ENCODE measurements at places on chromosomes 2 and 18.

DNA sequence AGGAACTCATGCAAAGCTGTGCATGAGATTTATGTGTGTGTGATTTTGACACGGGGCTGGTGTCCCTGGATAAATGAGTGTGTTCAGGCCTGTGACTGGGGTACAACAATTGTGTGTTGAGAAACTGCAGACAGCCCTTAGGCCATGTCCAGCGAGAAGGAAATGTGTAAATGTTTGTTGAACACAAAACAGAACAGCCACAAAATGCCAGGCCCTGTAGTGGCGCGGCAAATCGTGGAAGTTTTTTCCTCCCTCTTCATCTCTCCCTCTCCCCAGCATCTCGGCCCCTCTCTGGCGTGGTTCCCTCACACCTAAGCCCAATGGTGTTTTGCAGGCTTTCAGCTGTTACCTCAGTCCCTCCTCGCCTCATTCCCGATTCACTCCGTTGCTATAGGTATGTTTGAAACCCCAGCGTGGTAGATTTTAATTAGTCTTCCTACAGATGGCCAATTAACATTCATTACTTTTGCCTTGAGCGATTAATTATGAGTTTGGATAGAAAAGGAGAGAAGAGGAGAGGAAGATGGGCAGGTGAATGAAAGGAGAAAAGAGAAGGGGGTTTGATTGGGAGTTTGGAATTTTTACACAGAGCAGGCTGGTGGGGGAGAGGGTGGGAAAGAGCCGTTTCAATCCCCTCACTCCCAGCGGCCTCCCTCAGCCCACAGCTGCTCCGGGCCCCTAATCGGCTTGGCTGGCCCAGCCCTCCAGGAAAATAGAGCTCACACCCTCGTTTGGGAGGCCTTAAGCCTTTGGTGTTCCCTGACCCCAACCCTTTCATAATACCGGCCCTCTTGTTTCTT, 10.8 kb downstream of the SPR start:
- no peak for DNase-seq

DNA sequence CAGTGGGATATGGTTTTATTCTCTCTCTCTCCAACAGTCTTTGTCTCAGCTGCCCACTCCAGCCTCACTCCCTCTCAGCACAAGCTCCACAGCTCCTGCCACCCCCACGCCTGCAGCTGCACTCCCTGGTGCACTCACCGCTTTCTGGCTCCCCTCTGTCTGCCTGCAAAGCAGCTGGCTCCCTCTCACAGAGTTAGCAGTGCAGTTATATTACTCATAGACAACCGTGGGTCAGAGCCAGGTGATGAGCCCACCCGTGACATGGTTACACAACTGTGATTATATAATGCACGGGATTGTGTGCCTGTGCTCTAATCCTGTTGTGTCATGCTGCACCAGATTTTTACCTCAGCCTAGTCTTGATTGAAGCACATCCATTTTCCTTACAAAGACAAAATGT, 276.9 kb upstream of the CHAC2 start:
- DNase-seq, result no peak

DNA sequence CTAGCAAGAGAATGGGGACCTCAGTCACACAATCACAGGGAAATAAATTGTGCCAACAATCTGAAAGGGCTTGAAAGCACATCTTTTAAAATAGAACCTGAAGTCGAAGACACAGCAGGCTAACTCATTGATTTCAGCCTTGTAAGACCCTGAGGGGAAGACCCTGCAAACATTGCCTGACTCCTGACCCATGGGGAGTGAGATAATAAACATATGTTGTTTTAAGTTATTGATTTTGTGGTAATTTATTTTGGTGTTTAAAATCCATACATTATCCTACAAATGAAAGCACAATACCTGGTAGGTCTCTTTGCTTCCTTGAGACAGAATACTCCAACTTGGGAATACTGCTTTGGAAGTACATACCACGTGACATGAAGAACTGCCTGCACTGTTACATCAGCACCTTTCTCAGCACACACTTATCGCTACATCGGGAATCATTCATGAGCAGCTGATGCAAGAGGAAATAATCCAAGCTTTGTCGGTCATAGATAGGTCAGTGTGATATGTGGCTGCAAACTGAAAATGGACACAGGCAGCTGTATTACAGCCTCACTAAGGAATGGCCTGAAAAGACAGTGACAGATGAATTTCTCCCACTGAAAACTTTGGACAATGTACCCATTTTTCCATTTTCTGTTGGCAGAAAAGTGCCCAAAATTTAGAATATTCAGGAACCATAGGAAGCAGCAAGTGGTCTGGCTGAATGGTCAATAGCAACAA, 494.5 kb upstream of the MAP2 start:
- no peak for DNase-seq

DNA sequence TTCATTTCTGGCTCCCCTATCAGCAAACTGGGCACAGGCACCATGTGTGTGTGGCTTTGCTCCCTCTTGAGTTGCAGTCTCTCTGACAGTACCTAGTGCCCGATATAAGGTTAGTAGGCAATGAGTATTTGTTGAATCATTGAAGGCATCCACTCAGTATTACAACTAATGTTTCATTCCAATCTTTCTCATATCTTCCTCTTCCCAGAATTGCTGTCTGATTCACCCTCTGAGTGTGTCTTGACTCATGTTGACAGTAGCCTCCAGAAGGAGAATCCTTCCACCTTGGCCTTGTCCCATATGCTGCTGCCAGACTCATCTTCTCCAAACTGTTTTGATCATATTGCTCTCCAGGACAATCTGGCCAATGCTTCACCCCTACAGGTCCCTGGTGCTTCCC, 202.5 kb downstream of the LRRTM1 start:
- DNase-seq, result no peak

GRCh38 chr2:43944915-43945314, 50.9 kb downstream of the LRPPRC start:
- DNase-seq, result no peak

DNA sequence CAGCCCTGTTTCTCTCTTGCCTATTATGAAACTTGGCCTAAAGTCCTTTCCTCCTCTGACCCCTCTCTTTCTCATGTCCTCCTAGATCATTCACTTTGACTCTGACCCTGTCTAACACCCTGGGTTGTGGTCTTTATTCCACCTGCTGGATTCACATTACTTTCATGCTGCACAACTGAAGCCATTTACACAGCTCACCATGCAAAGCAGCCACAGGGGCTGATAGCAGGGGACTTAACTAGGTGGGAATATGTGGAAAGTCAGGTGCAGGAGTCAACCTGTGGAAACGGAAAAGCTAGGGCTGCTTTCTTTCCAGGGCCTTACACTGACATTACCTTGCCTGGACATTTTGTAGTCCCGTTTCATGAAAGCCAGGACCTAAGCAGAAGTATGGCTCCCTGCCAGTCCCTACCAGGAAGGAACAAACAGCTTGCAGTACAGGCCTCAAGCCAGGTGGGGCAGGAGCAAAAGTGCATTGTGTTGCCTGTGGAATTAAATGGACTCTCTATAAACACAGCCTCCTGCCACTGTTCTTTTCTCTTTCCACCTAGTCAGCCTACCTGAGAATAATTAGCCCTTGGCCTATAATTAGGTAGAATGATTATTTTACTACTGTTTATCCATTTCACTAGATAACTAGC, 11.8 kb downstream of the MAPRE3 start:
- DNase-seq, result peak; percentile 87

- peak; percentile 61 for DNase-seq
Measured at GRCh38 chr18:32349728-32350395, 120.8 kb downstream of the GAREM1 start.

GRCh38 chr18:13461469-13461868, 242.9 kb downstream of the LDLRAD4 start:
- DNase-seq, result no peak

DNA sequence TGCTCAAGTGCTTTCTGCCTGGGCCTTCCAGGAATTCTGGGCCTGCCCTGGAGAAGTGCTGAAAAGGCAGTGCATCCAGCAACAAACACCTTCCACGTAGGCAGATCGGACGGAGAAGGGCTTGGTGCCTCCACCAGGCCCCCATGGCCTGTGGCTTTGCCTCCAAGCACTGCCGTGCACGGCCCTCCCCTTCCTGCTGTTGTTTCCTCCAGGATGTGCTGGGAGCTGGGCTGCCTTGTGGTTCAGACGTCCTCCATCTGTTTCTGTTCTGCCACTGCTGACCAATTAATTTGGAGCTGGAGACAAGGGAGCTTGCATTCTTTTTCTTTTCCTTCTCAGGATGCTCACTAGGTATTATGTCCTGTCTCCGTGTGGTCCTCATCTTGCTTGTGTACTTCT, 197.0 kb downstream of the HRH4 start:
- no peak for DNase-seq

DNA sequence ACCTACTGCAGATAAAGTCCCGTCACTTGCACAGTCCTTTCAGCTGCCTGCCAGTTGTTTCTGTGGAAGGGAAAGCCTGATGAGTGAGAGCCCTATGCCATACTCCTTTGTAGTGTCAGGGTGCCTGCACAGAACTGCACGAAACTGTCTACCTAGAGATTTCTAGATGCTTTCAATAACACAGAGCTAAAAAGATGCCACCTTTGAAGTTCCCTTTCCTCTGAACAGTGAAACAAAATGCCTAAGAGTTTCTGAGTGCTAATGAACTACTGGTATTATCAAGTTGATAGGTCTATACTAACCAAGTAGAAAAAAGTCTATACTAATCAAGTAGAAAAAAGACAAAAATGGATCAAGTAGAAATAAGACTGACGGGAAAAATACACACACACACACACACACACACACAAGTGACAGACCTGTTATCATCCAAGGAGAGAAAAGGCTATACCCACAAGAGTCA, 79.0 kb downstream of the TLK1 start:
- no peak for DNase-seq

DNA sequence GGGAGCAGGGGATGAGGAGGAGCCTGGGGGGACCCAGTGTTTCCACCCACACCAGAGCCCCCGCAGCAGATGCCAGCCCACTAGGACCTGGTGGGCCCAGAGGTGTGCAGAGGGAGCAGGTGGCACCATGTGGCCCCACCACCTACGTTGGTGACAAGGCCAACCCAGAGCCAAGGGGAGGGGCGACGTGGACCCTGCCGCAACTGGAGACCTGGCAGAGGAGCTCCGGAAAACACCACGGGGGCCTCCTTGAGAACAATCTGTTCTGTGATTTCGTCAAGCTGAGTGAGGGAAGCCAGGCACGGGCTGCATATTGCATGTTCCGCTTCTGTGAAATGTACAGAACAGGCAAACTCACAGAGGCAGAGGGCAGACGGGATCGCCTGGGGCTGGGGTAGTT, 49.1 kb upstream of the GPC1 start:
- no peak for DNase-seq

- DNase-seq, result peak; percentile 90
Measured at GRCh38 chr2:42072349-42073118, 24.7 kb downstream of the PKDCC start.

- no peak for DNase-seq
Measured at GRCh38 chr2:101596333-101596732, 101.2 kb upstream of the MAP4K4 start.

DNA sequence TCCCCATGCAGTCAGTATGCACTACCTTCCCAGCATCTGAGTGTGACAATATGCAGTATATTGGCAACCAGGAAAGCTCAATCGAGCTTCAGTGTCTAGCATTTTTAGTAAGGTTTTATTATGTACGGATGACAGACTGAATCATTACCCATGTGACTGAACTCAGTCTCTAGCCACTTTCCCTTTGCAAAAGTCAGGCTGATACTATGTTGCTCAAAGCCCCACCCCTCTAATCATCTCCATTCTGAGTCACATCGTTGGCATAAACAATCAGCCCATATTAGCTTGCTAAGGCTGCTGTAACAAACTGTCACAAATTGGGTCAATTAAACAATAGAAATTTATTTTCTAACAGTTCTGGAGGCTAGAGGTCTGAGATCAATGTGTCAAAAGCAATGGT, 25.8 kb upstream of the SRD5A2 start:
- DNase-seq, result no peak

DNA sequence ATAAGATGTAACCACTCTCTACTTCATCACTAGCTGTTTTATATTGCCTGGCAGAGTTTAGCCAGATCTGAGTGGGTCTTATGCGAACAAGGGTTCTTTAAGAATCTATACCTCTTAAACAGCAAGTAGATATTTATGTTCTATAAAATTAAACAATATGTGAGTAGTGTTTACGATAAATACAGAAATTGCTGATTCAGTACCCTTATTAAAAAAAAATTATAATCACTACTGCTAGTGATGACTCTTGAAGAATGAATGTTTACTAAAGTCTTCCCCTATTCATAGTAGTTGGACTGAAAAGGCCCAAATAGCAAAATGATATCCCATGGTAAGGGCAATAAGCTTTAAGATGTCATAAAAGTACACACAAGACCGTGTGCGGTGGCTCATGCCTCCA, 98.7 kb upstream of the DTNB start:
- DNase-seq, result no peak

DNA sequence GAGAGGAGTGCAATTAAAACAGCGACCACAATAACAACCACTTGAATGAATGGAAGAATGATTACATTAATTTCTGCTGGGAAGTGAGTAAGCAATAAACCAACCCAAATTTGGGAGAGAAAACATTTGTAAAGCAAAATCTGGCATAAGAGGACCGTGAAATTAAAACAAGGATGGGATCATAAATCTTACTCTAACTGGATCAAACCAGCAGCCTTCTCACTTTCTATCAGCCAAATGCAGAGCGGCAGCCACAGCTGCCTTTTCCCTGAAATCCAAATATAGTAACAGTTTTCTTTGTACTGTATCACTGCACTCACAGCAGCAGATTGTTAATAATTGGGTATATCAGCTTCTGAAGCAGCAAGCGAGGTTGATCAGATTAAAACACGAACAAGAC, 245.2 kb upstream of the REG3G start:
- DNase-seq, result no peak

GRCh38 chr2:164913011-164913410, 42.3 kb downstream of the SLC38A11 start:
- no peak for DNase-seq

DNA sequence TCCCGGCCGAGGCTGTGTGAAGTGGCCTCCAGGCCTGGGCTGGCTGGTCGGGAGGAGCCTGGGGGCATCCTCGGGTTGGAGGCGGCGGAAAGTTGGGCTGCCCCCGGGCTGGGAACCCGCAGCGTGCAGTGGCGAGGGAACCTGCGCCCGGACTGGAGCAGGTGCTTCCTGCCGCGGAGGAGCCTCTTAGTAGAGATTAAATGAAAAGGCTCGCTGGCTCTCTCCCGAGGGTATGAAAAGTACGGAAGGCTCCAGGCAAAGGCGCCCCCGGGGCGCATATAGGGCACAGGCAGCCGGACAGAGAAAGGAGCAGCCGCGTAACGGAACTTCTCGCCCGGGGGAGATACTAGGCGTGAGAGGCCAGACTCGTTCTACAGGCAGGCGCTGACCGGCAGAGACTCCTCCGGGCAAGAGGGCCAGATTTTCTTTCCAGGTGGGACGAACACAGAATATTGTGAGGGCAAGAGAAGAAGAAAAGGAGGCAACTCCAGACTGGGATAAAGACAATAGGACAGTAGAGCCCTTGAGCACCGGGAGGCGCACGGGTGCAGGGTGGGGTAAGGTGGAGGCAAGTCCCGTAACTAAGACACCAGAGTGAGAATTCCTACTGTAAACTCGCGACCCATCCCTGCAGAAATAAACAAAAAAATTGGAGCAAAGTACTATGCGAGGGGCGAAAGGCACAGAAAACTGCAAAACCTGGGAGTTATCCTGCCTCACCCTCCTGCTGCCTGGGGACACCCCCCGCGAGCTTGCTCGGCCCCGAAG, 816 bp downstream of the CDH2 start:
- DNase-seq, result no peak
